HEK293T (cell line): ENCODE measurements at places on chromosomes 16 and 17.

- no peak for DNase-seq
Measured at GRCh38 chr17:42894283-42895184, 6.1 kb upstream of the G6PC1 start.

DNA sequence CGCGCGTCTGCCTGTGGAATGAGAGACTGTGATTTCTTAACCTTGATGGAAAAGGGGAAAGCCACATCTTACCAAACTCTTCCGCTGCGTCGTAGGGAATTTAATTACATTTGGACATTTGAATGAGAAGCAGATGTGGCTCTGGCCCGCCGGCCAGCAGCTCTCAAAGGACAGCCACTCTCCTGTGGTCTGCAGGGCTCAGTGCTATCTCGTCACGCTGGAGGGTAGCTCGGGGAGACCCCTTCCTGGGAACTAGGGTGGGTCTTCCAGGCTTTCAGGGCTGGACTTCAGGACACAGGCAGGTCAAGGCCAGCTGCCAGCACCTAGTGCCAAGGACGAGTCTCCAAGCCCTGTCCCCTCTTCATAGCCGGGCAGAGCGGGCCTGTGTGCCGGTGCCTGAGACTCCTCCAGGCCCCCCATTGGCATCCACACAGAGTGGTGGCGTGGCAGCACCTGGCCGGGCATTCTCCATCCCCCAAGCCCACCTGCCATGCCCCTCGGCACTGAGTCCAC, 15.9 kb upstream of the TBX2 start:
- no peak for DNase-seq

DNA sequence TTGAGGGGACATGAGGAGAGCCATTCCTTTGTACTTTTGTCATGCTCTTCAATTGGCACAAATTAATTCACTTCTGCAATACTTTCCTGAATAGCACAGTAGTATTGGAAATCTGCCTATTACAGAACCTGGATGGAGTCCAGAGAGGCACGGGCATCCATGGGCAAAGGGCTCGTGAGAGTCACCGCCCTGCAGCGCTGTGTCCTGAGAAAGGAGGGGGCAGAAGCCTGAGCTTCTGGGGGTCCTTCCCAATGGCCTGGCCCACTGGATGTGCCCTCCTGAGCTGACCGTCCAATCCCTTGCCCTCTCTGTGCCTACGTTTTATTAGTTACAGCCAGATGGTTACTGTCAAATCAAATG, 3.5 kb downstream of the G6PC1 start:
- no peak for DNase-seq

- DNase-seq, result peak; percentile 68
Measured at GRCh38 chr16:70252355-70252988, 732 bp upstream of the EXOSC6 start.

- no peak for DNase-seq
Measured at GRCh38 chr17:78174870-78175642, 6.7 kb downstream of the SYNGR2 start.

DNA sequence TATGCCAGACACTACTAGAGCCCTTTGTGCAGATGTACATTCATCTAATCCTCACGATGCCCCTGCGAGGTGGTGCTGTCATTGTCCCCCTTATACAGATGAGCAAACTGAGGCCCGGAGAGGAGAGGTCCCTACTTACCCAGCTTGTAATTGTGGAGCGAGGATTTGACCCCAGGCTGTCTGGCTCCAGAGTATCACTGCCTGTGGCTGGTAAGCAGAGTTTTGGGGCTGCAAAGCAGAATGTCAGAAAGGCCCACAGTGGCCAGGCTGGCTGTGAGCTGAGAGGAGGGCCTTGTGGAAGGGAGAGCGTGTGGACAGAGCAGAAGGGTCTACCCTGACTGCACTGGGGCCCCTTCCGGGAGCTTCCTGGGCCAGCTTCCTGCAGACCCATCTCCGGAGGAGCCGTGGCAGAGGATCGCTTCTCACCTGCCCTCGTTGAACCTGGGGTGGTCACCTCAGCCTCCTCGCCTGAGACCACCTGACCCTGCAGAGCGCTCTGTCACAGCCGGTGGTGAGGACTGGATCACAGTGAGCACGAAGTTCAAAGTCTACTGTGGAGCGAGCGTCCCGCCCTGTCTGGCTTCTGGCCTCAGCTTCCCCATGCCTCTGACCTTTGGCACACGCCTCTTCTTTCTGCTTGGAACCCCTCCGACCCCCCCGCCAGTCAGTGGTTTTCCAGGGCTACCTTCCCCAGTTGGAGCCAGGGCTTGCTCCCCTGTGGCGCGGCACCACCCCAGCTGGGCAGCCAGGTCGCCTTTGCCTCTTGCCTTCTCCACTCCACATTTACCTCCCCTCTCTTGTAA, 12.1 kb downstream of the CMIP start:
- DNase-seq, result no peak

DNA sequence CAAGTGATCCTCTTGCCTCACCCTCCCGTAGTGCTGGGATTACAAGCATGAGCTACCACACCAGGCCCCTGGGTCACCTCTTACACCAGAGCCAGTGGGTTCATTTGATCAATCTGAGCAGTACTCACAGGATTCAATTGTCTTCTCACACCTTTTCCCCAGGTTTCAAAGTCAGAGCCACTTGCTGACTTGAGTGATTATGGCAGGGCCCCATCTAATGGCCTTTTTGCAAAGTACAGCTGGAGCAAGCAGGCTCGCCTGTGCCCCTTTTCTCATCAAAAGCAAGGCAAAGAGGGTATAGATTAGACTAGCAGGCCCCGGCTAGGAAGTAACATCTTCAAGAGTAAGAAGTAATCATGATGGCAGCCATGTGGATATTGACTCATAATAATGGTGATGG, 114.8 kb upstream of the NOL11 start:
- DNase-seq, result peak; percentile 54

- DNase-seq, result no peak
Measured at GRCh38 chr17:9842057-9842758, 16.5 kb downstream of the GLP2R start.

DNA sequence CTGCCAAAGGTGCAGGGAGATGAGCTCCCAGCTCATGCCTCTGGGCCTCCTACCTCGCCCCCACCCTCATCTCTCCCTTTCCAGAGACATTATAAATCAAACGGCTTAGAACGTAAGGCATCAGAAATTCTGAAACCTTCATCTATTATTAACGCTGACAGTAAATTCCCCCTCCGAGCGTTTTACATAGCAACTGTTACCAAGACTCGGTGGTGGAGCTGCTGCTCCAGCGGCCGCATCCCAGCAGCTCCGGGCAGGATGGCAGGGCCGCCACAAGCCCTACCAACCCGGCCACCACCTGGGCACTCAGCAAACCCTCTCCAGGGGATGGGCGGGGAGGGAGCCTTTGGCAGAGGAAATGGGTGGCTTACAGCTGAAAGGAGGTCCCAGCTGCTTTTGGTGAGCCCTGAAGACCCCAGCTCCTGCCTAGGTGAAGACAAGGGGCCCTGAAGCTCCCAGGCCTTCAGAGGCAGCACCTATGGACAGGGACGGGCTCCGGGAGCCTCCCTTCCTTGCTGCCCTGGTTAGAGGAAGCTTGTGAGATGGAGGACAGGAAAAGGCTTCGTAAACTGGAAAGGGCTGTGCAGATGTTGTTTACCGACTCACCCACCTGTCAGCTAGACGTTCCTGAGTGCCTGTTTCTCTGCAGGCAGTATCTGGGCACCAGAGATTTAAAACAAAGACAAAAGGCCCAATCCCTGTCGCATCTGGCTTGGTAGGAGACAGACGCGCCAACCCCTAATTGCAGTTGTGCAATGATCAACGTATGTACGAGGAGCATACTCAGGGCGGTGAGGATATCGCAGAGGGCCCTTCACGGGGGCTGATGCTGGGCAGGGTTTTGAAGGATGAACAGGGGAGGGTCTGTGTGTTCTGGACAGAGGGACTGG, 76.9 kb downstream of the RAI1 start:
- no peak for DNase-seq

GRCh38 chr17:28968231-28968913, 17.1 kb upstream of the PHF12 start:
- no peak for DNase-seq

DNA sequence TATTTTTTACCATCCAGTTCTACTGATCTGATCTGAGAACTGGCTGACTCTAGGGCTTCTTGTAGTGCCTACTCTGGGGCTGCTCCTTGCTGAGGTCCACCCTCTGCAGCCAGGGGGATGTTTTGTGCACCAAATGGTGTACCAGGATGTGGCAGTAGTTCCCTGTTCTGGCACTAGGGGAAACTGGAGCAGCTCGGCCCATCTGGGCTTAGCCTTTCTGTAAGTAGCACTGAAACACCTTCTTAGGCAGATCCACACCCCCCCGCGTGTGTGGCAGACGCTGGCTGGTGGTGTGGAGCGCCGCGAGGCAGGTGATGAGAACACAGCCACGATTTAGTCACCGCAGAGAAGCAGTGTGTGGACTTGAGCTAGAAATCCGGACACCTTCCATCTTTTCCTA, 17.0 kb downstream of the DUSP14 start:
- peak; percentile 52 for DNase-seq

GRCh38 chr17:80262291-80262690, 1.6 kb downstream of the RNF213 start:
- DNase-seq, result no peak

DNA sequence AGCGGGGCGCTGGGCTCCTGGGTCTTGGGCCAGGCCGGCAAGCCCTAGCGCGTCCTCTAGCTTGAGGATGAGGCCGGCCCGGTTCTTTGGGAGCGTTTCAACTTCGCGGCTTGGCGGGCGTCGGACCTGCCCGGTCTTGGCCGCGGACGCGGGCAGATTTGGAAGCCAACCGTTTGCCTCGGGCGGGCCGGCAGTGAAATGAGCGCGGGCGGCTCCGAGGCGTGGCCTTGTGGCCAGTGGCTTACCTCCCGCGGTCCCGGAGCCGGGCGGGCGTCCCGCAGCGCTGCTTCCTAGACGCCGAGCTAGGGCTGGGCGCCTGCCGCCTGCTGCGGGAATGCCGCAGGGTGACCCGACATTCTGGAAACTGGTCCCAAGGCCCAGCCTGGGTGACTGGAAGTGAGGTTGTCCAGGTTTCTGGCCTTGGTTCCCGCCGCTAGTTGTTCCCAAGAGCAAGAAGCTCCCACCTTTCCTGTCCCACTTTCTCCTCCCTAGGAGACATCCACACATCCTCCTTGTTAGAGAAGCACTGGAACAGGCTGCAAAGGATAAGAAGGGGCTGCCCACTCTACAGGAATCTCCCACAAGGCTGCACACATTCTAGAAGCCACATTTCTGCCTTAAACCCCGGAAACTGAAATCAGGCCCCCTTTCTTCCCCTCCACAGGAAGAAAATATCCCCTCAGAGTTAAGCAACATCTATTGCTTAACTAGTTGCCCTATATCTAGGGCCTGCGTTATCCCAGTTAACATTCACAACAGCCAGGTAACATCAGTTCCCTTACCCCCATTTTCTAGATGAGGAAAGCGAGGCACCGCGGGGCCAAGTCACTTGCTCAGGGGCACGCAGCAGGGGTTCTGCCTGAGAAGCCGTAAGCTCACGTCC, 4.5 kb upstream of the CBX8 start:
- peak; percentile 36 for DNase-seq

DNA sequence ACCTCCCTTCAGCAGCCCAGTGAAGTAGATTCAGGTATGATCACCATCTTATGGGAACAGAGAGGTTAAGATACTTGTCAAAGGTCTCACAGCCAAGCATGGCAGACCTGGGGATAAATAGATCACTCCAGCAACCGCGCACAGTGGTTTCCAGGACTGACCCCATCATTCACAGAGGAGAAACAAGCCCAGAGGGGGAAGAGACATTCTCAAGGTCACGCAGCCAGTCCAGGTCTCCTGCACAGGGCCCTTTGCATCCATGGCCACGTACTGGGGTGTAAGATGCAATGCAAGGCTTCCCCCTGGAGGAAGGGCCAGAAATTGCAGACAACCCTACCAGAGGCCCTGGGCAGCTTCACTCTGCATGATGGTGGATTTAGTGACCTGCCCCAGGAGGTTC, 19.9 kb downstream of the TLE7 start:
- peak; percentile 59 for DNase-seq

GRCh38 chr16:1298406-1298805, 11.0 kb upstream of the UBE2I start:
- DNase-seq, result no peak

GRCh38 chr16:2296661-2297505, 29.0 kb upstream of the RNPS1 start:
- peak; percentile 38 for DNase-seq

DNA sequence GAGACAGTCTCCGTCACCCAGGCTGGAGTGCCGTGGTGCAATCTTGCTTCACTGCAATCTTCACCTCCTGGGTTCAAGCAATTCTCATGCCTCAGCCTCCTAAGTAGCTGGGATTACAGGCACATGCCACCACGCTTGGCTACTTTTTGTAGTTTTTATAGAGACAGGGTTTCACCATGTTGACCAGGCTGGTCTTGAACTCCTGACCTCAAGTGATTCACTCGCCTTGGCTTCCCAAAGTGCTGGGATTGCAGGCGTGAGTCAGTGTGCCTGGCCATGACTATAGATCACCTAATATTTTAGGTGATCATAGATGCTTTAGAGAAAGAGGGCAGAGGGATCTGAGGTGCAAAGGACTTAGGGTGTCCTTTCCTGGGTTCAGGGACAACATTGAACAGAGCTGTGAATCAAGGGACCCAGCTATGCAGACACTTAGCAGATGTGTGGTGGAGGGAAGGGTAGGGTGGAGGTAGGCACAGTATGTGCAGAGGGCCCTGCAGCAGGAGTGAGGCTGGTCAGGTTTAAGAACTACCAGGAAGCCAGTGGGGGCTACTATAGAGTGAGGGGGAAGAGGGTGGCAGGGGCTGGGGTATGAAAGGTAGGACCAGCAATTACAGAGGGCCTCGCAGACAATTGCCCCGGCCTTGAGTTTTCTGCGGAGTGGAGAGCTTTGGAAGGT, 116.5 kb downstream of the CMIP start:
- DNase-seq, result no peak

GRCh38 chr17:29162909-29163341, 17.3 kb downstream of the MYO18A start:
- DNase-seq, result no peak

GRCh38 chr16:28067604-28068379, 4.3 kb upstream of the GSG1L start:
- no peak for DNase-seq

DNA sequence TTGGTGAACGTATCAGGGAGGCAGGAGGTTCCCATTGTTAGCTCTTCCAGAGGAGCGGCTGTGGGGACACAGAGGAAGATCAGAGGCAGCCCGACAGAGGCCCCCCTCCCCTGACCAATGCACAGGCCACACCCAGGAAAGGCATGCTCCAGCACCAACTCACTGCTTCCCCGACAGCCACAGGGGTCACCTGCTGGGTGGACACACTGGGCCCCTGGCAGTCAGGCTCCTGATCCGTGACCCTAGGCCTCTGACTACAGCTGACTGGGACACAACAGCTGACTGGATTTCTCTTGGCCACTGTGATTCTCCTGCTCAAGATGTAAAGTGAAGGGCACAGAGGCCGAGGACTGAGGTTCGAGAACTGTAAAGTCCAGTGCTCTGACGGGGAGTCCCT, 63.5 kb downstream of the IL21R start:
- no peak for DNase-seq

DNA sequence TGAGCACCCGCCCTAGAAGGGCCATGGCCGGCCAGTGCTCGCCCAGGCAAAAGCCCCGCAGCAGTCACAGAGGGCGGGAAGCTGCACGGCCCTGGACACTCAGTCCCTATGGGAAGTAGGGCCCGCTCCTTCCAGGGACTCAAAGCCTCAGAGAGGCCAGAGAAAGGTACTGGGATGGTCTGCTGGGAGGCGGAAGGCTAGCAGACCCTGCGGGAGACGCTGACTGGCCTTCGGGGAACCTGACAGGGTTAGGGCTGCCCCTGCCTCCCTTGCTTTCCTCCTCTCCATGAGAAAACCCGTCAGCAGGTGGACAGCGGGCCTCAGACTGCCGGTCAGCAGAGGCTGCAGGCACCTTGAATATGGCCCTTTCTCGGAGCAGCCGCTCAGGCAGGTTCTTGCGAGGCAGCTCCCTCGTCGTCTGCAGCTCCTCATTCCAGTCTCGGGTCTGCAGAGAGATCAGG, 11.5 kb downstream of the CLUH start:
- no peak for DNase-seq
